Central memory CD8-positive, alpha-beta T cell (primary cell): ENCODE measurements at places on chromosomes 3 and 15.

GRCh38 chr15:32674681-32675080, 33.2 kb downstream of the SCG5 start:
- DNase-seq, result no peak

GRCh38 chr3:2948882-2949281, 161.3 kb downstream of the IL5RA start:
- DNase-seq, result no peak

GRCh38 chr3:146160321-146160963, 542 bp downstream of the PLOD2 start:
- no peak for DNase-seq

DNA sequence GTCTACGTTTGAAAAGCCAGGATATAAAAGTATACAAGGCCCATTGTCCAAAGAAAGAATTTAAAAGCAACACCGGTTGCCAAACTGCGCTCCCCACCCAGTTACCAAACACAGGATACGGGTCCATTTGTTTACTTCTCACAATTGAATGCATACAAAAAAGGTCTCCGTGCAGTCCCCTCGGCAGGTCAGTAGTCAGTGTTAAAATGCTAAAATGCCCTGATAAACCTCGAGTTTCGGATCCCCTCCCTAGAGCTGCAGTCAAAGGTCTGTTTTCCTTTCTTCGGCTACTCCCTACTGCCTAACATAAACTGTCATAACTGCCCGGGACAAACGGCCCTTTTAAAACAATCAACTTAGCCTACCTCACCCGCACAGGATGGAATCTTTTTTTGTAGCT, 534.6 kb downstream of the FOXP1 start:
- no peak for DNase-seq

DNA sequence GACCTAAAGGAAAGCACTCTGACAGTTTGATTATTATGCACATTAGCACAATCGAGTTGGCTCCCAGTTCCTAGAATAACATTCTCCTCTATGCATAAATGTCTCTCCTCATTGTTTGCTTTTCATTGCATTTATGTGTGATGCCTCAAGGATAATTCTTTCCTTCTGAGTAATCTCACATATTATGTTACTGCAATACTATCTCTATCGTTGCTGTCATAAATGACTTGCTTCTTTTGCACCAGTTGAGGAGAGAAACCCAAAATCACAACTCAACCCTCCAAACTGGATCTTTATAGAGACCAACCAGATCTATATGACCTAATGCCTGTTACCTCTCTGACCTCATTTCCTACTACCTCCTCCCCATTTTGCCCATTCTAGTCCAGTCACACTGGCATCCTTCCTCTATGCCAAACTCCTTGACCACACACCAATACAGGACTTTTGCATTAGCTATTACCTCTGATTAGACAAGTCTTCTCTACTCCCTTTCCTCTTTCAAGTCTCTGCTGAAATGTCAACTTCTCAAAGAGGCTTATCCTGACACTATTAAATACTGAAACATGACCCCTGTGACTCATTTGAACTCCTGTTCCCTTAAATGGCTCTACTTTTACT, 1026.0 kb downstream of the TUSC7 start:
- DNase-seq, result no peak

DNA sequence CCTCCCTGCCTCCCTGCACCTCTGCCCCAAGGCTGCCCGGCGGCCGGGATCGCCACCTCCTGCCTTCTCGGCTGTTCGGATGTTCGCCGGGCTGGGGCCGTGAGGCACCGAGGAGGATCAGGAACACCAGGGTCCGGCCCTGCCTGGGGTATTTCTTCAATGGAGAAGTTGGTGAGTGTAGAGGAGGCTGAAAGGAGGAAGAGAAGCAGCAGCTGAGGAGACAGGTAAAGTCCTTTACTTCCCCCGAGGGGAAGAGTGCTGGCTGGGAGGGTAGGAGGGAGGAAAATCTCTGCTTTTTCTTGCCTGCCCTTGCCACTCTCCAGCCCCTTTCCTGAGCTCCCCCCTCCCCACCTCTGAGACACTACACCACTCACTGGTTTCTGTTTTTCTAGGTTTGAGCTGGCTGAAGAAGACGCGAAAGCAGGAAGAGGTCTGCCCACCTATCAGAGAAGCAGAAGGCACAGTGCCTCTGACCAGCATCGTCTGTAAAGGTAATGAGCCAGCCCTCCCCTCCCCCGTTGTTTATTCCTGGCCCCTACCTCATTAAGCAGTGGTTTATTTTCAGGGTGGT, 519 bp downstream of the ASB7 start:
- DNase-seq, result no peak

GRCh38 chr15:41203395-41203794, 27.2 kb downstream of the EXD1 start:
- no peak for DNase-seq

DNA sequence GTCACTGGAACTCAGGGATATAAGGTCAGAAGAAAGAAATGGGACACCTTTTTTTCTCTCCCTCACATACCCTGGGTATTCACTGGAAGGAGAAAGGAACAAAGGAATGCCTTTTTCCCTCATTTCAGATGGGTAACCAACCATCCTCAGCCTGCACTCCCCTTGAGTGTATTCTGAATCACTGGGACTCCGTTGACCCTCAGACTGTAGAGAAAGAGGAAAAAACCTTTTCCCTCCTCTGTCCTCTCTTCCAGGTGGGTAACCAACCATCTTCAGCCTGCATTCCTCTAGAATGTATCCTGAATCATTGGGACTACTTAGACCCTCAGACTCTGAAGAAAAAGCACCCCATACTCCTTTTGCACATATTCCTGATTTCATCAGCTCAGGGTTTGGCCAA, 11.4 kb downstream of the PRR20G start:
- DNase-seq, result no peak
